ENCODE measurements at places on chromosomes 3 and 15.

GRCh38 chr3:121995161-121996137 lies 26.6 kb downstream of the ILDR1 start:
- no peak for DNase-seq

DNA sequence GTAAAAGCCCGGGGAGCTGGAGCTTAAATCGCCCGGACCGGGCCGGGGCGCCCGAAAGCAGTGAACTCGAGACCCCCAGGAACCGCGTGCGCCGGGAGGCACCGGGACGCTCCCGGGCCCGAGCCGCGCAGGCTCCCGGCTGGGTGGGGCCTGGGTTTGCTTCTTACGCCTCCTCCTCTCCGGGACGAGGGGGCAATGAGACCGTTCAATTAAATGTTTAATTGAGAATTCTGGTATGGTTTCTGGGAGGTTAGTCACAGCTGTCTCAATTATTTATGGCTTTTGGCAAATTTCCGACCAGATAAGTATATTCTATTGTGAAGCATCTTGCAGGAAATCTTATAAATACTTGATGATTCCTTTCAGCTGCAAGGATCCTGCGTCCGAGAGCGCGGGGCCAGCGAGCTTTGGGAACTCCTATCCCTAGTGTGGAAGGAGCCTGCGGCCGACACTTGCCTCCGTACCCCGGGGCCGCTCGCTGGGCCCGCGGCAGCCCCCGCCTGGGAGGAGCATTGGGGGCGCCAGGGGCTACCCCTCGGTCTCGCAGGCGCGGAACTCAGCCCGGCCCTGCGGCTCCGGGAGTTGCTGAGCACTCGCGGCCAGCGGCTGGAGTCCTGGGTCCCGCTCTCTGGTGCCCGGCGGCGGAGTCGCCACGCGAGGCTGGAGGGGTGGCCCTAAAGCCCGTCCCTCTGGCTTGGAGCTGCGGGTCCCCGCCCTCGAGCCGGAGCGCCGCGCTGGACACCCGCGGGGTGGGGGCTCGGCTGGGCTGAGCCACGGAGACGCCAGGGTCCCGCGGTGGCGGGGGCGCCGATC lies 10.3 kb downstream of the ISL2 start:
- DNase-seq: no peak

GRCh38 chr3:187315872-187316271 lies 24.3 kb upstream of the MASP1 start:
- DNase-seq: no peak

GRCh38 chr15:54424171-54424570 lies 445.9 kb downstream of the UNC13C start:
- DNase-seq: no peak

- no peak for DNase-seq
Observed at GRCh38 chr15:56254265-56254664, 10.6 kb upstream of the RFX7 start.

- no peak for DNase-seq
Observed at GRCh38 chr15:50854601-50855490, 53.6 kb upstream of the AP4E1 start.

DNA sequence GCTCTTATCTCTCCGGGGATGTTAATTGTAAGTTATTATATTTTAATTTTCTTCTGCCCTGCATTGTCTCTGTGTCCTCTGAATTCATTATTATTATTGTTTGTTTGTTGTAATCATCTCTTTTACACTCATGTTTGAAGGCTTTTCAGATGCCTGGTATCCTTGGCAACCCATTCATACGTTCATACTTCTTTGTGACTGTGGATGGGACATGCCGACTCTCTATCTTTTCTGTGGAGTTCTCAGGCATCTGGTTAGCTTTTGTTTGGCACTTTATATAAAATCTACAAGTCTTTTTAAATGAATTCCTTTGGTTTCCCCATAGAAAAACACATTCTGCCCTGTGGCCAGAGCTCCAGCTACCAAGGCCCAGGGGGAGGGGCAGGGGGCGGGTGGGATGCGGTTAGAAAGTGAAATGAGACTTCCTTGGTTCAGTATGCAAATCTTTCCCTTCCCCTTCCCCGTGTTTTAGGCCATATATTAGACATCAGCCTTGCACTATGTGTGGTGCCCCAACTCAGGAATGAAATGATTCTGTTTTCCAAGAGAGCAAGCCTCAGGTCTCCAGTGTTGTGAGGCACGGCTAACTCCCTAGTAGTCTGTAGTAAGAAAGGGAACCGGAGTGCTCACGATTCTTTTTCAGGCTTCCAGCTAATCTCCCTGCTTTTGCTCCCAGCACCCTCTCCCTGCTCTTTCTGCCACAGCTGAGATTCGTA lies 79.2 kb downstream of the SST start:
- DNase-seq: no peak

DNA sequence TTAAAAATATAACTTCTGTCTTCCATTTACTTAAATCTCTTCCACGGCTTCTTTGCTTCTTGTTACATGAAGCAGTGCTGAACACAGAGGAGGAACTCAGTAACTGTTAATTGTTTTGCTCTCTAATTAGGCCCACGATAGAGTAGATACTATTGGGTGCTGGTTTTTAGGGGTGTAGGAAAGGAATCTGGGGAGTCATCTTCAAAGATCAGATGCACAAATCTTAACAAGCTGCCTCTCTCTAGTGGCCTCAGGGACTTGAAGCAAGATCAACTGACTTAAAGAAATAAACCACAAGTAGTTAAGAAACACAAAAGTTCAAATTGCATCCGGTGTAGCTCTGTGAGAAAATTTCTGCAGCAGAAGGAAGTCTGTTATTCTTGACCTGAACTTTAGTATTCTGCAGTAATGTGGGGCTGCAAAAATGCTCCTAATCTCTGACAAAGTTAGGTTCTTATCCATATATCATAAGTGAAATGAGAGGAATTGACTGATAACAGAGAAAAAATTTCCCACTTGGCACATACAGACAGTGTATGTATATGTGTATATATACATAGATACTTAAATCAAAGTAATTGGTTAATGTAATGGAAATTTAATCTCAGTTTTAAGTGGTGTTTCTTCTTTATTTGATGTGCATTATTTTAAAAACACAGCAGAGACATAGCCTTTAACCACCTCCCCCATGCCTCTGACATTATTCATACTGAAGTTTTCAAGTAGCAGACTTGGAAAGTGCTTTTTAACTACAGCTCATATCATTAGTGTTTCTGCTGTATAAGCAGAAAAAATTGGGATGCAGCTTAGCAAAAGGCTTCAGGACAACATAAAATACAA lies 51.8 kb downstream of the CHST2 start:
- no peak for DNase-seq

DNA sequence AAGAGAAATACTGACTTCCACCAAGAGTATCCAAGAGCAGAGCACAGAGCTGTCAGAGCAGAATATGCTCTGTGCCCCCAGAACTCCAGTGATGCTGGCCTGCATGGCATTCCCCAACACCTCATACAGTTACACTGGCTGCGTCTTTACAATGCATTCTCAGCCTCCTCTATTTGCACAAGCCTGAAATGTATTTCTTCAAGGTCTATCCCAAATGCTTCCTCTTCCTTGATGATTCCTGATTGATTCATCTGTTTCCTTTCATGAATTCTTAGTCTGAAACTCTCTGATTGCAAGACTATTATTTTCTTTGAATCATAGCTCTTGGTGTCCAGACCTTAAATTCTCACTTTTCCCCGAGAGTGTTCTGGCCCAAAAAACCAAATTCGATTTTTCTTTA lies 664.7 kb downstream of the MECOM start:
- DNase-seq: no peak

DNA sequence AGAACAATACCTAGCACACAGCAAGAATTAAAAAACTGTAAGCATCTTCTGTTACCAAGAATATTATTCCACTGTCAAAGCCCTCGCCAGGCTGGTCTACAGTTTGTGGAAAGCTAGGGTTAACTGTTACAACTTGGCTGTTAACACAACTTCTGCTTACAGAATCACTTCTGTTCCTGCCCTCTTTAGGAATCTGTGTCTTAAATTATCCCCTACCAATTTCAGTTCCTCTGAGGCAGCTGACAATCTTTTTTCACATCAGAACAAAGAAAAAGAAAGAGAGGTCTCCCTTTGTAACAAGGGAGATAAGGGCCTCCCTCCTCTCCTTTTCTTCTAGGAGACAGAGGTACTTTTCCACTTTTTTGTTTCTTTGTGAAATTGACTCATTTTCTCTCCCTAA lies 188.9 kb downstream of the FMN1 start:
- DNase-seq: no peak

GRCh38 chr3:12395349-12396012 lies 88.8 kb upstream of the TSEN2 start:
- no peak for DNase-seq

DNA sequence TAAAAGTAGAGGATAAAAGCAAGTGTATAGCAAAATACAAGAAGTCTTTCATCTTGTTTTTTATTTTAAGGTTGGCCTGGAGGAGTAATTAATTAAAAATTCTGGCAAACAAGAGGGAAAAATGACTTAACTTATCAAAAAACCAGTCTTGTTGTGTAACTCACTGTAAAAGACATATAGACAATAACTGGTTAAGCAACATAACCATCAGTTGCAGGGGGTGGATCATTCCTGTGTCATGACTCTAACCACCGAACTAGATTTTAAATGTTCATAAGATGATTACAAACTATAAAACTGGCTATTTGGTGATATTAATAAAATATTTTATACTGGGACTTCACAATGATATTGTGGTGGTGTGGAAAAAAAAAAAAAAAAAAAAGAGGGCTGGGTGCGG lies 130.6 kb downstream of the STAG1 start:
- DNase-seq: no peak

DNA sequence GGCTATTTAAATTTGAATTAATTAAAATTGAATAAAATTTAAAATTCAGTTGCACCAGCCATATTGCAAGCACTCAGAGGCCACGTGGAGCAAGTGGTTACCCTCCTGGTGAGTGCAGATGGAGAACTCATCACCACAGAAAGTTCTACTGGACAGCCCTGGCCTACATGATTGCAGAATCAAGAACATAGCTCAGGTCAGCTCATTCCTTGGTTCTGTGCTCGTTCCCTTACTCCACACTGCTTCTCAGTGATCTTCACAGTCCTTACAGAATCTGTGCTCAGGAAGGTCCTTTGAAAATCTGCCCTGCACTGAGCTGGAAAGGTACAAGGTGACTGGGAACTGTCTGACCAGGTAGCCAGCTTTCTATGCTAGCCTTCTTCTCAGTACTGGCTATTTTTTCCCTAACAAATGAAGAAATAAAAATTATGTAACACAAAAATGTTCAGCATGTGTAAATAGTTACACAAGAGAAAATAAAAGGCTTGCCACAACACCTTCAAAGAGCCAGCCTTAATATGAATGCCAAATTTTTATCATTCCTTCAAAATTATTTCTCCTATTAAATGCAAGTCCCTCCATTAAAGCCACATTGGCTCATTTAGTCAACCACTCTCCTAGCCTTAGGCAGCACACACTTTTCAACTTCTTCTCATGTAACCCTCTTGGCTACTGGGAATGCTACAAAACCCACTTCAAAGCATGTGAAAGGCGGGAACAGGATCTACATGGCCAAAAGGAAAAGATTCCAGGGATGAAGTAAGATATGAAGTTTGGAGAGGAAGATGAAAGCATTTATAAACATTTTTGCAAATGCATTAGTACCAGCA lies 326.4 kb upstream of the WNT5A start:
- no peak for DNase-seq

- no peak for DNase-seq
Observed at GRCh38 chr3:111956995-111957734, 21.7 kb upstream of the ABHD10 start.

DNA sequence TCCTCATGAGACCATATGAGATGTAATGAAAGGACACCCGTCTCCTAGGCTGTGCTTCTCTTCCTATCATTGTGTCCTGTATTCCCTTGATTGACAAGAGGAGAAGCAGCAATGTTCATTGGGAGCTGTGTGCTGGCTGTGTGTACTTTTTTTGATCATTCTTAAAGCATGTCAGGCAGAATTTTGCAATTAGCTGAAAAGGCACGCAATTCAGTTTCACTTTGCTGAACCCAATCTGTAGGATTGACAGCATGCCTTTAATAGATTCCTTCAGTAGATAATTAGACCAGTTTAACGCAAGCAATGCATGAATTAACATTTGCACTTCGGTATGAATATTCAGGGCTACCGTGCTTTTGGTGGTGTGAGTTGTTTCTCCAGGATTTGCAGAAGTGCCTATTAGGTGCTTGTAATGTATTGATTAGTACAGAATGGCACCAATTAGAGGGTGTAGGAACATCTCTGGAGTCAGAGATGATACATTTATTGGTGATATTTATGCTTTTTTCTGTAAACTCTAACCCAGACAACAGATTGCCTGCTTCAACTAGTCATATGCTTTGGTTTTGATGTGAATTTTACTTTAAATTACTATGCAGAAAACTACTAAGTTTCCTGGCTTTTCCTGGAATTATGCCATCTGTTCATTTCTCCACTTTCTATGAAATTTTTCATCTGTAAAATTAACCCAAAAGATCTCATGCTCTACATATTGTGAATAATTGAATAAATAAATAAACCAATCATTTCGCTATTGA lies 114.3 kb downstream of the NSUN3 start:
- DNase-seq: no peak

Measured in activated naive CD4-positive, alpha-beta T cell treated with anti-CD3 and anti-CD28 coated beads, Interleukin-2, amount 50 U/mL, for 72 hours (primary cell).